H9 (cell line): ENCODE measurements at places on chromosomes 13 and 19. TPM values are rescaled to one million over a fixed set of nuclear protein-coding genes. Genes with fewer than 3 reads are reported as not detected.
A peak's percentile ranks its signal among the peaks of the same experiment; 100 is the strongest.

- no peaks in the 10 kb centered on the region for H3K27me3 ChIP-seq
- no peaks in the 10 kb centered on the region for H3K4me1 ChIP-seq
- no peak for DNase-seq
- no peak overlapping the region for H3K4me3 ChIP-seq
Observed at GRCh38 chr13:105346141-105346775, 1189.2 kb downstream of the EFNB2 start.

DNA sequence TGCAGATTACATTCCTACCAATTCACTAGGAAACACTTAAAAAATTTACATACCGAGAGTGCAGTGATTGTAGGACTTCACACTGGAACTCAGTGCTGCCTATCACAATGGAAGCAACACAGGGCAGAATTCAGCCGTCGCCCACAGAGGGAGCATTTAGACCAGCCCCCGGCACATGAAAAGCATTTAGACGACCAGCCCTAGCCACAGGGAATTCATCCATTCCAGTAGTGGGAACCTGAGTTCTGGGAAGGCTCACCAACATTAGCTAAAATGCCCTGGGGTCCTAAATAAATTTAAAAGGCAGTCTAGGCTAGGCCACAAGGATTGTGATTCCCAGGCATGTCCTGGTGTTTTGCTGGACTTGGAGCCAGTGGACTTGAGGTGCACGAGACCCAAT, 155.2 kb downstream of the LIG4 start:
- H3K4me3 ChIP-seq, result no peak overlapping the region
- no peak overlapping the region for H3K27ac ChIP-seq
- H3K4me1 ChIP-seq, result peaks cover 4% of the 10 kb centered on the region; the same call in 1 of the 2 replicates
- peaks cover 28% of the 10 kb centered on the region for H3K36me3 ChIP-seq
- no peaks in the 10 kb centered on the region for H3K27me3 ChIP-seq
- DNase-seq, result peak; percentile 66

DNA sequence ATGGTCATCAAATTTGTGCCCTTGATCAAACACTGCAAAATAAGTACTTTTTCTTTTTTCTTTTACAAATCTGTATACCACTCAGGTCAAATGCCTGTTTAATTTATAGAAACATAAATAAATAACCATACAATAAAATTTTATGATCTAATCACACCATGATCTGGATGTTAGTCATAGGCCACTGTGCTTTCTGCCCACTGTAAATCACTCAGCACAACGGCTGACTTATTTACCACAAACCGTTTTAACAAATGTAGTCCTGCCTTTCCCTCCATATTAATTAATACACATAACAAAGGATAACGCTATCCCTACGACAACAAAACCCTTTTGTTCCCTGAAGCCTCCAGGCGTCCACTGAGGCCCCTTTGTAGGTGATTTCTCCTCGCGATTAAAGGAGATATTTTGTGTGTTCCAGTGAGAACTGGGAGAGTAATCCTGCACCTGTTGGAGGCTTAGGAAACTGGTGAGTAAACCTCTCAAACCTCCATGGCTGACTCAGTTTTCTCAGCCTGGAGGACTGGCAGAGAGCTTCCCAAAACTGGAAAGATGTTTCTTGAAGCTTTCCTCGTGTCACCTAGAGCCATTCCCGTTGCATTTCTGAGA, 477.1 kb upstream of the SGCG start:
- no peaks in the 10 kb centered on the region for H3K36me3 ChIP-seq
- H3K4me3 ChIP-seq, result no peak overlapping the region
- no peaks in the 10 kb centered on the region for H3K27me3 ChIP-seq
- no peak for DNase-seq
- H3K27ac ChIP-seq, result no peak overlapping the region

DNA sequence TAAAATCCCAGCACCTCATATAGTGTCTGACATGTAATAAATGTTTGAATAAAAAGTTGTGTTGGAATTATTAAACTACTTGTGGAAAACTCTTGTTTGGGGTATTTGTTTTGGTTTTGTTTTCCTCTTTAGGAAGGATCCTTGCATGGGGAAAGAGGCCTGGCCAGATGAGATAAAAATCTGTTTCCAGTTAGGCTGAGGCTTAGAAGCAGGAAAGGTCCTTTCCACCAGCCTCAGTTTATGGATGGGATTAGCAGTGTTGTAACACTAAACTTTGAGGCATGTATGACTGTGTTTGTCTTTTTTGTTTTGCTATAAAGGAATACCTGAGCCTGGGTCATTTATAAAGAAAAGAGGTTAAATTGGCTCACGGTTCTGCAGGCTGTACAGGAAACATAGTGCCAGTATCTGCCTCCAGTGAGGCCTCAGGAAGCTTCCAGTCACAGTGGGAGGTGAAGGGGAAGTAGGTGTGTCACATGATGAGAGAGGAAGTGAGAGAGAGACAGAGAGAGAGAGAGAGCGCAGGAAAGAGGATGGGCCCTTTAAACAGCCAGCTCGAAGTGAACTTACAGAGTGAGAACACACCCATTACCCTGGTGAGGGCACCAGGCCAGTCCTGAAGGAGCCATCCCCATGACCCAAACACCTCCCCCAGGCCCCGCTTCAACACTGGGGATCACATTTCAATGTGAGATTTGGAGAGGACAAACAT, 21.6 kb downstream of the SPATA13 start:
- peaks cover 1% of the 10 kb centered on the region; the same call in 2 of the 3 replicates for H3K36me3 ChIP-seq
- no peak for DNase-seq
- H3K4me1 ChIP-seq, result no peaks in the 10 kb centered on the region; the same call in 1 of the 2 replicates
- no peaks in the 10 kb centered on the region for H3K27me3 ChIP-seq
- H3K4me3 ChIP-seq, result no peak overlapping the region
- no peak overlapping the region for H3K27ac ChIP-seq

DNA sequence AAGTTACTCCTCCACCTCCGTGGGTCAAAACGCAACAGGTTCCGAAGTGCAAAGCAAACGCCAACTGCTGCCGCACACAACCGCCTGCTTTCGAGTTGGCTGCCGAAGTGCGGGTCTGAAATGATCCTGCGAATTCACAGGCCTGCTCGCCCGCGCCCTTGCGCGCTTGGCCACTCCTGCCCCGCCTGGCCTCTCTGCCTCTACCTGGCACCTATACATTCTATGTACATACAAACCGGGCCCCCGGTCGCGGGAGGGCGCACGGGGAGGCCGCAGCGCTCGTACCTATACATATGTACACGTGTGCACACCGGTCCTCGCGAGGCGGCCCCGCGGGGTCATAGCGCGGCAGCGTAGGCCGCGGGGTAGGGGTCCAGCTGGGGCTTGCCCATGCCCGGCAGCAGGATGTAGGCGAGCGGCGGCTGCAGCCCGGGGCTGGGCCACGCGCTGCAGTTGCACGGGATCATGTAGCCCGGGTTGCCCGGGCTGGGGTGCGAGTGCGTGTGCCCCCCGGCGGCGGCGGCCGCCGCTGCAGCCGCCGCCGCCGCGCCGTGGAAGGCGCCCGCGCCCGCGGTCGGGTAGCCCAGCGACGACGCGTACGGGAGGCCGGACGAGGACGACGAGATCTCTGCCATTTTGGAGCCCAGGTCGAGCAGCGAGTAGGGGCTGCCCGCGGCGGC, 1.3 kb downstream of the SOX21 start:
- no peaks in the 10 kb centered on the region; the same call in 2 of the 3 replicates for H3K36me3 ChIP-seq
- H3K27ac ChIP-seq, result no peak overlapping the region
- peaks cover 3% of the 10 kb centered on the region; the same call in 1 of the 2 replicates for H3K4me1 ChIP-seq

DNA sequence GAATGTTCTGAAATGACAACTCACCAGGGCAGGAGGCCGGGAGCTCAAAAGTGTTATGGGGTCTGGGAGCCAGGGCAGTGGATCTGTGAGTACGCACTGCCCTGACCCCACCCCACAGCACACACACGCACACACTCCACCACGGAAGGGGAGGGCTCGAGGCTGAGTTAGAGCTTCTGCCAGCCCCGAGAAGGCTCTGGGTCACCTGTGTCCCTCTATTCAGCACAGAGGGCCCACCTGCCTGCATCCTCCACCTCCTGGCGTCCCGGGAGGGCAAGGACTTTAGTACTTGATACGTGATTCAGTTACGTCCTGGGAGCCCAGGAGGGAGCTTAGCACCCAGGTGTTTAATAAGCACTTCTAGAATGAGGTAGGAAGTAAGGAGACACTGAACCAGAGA, 190.0 kb upstream of the GPR12 start:
- no peaks in the 10 kb centered on the region for H3K27me3 ChIP-seq
- H3K4me1 ChIP-seq, result no peaks in the 10 kb centered on the region
- no peaks in the 10 kb centered on the region for H3K36me3 ChIP-seq
- no peak for DNase-seq
- H3K4me3 ChIP-seq, result no peak overlapping the region

DNA sequence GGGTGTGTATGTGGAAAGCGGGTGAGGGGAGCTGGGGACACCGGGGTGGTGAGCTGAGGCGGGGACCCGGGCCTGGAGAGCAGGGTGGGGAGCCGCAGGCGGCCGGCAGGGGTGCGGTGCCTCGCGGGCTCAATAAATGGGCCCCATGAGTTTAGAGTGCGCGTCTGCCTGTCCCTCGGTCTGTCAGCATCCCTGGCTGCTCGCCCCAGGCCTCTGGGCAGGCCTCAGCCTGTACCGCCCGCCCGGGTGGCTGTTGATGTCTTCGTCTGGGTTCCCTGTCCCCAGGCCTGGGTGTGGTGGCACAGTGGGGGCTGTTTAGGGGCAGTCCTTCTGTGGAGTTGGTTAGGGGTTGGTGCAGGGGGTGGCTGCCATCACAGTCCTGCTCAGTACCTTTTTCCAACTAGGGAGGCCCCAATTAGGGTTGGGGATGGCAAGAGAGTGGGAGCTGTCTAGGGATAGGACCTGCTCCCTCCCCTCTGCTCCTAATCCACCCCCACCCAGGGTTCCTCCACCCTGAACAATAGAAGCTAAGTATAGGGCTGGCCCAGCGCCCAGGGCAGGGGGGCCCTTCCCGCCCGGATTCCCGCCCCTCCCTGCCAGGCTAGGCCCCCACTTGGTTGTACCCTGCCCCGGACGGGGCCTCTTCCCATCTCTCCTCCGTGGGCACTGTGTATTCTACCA, 12.2 kb downstream of the CIC start:
- no peaks in the 10 kb centered on the region for H3K27me3 ChIP-seq
- peaks cover 8% of the 10 kb centered on the region; the same call in 1 of the 2 replicates for H3K4me1 ChIP-seq
- no peak overlapping the region for H3K27ac ChIP-seq

GRCh38 chr13:27425918-27426630, 1.7 kb downstream of the GTF3A start:
- peaks cover 29% of the 10 kb centered on the region for H3K36me3 ChIP-seq
- no peaks in the 10 kb centered on the region; the same call in 1 of the 2 replicates for H3K4me1 ChIP-seq
- peak overlapping the region; percentile 75 for H3K4me3 ChIP-seq
- no peak overlapping the region for H3K27ac ChIP-seq
- H3K27me3 ChIP-seq, result no peaks in the 10 kb centered on the region; the same call in 1 of the 2 replicates
- DNase-seq, result peak; percentile 70

DNA sequence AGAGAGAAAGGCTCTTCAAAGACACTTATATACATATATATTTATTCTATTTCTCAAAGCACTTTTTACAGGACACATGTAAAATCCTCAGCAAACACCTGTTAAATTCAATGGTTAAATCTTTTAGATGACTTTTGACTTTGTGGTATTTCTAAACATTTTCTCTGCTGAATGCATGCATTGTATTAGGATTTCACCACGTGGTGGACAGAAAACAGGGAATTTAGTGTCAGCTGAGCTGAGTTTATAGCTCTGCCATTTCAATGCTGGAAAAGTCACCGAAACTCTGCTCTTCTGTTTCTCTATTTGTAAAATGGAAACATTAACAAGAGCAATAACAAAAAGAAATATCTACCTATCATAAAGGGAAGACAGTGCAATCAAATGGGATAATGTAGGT, 375.6 kb downstream of the ENOX1 start:
- no peak overlapping the region for H3K4me3 ChIP-seq
- H3K27ac ChIP-seq, result no peak overlapping the region
- H3K27me3 ChIP-seq, result no peaks in the 10 kb centered on the region
- H3K36me3 ChIP-seq, result no peaks in the 10 kb centered on the region; the same call in 1 of the 2 replicates

DNA sequence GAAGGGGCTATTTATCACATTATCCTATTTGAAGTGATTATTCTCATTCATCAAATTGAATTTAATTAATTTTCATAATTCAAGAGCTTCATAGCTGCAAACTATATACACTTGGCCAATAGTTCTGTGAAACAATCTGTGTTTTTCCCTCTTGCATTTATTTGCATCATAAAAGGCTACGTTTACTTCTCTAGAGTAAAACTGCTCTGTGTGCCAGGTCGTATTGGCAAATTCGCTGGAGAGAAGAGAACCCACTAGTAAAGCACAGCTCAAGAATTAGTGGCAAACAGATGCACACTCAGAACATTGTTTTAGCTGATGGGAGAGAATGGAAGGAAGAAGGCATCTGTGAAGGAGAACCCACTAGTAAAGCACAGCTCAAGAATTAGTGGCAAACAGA, 81.8 kb downstream of the CYSLTR2 start:
- no peak overlapping the region for H3K4me3 ChIP-seq
- no peaks in the 10 kb centered on the region for H3K27me3 ChIP-seq
- peaks cover 3% of the 10 kb centered on the region; the same call in 2 of the 3 replicates for H3K36me3 ChIP-seq
- no peak for DNase-seq
- H3K27ac ChIP-seq, result no peak overlapping the region
- H3K4me1 ChIP-seq, result no peaks in the 10 kb centered on the region

Gene SPRYD7
- 1.8 and 2.4 TPM in 2 replicates for total RNA-seq

Gene MBD3L3
- not detected in 2 replicates for total RNA-seq

Gene ZNF429
- total RNA-seq, result 11.2 and 12.1 TPM in 2 replicates

Gene CGB5
- total RNA-seq, result not detected in 2 replicates
